Hepatocyte (in vitro differentiated cells): ENCODE measurements at places on chromosomes 7 and 10. TPM values are rescaled to one million over a fixed set of nuclear protein-coding genes. Genes with fewer than 3 reads are reported as not detected.
A peak's percentile ranks its signal among the peaks of the same experiment; 100 is the strongest.

GRCh38 chr10:88118729-88119128 lies 255.3 kb downstream of the PTEN start:
- no peaks in the 10 kb centered on the region for H3K36me3 ChIP-seq
- no peaks in the 10 kb centered on the region for H3K4me1 ChIP-seq
- H3K27me3 ChIP-seq = no peaks in the 10 kb centered on the region
- DNase-seq = no peak
- H3K4me3 ChIP-seq = no peak overlapping the region

The GOLGA7B gene
- polyA plus RNA-seq = 0.11 and 0.15 TPM in 2 replicates

GRCh38 chr10:68049289-68050078 lies 25.6 kb downstream of the HERC4 start:
- no peaks in the 10 kb centered on the region for H3K4me1 ChIP-seq
- no peak overlapping the region for H3K4me3 ChIP-seq
- DNase-seq = no peak
- H3K36me3 ChIP-seq = no peaks in the 10 kb centered on the region
- no peaks in the 10 kb centered on the region for H3K27me3 ChIP-seq

GRCh38 chr10:115937768-115938056 lies 335.3 kb downstream of the GFRA1 start:
- DNase-seq = no peak
- no peaks in the 10 kb centered on the region for H3K36me3 ChIP-seq
- H3K27ac ChIP-seq = no peak overlapping the region
- H3K4me3 ChIP-seq = no peak overlapping the region
- no peaks in the 10 kb centered on the region for H3K4me1 ChIP-seq

DNA sequence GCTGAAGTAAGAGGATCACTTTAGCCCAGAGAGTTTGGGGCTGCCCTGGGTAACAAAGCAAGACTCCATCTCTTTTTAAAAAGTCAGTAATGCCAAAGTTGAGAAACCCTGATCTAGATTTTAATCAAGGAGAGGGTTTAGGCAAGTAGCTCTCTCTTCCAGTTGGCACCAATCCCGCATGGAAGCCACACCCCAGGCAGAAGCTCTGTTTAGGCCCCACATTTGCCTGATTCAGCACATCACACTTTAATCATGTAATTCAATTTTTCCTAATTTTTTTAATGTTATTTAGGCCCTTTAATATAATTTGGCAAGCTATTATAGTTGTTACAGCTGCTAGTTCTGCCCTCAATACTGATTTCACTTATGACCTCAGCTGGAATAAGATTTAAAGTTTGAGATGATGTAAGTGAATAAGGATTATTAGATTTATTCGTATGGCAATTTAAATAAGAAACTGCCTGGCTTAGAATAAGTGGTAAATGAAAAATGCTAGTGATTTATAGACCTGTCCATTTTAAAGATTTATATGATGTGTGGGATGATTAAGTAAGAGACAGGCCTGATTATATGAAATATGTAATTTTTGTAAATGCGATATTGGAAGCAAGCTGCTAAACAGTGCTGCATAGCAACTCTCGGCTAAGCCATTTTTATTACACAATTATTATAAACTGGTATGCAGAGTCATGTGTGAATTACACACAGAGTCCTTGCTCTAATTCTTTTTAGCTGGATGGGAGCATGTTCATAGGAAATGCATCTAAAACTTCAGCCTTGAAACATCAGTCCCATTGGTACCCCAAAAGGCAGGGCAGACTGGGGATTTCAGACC lies 80.2 kb upstream of the NFE2L3 start:
- no peak for DNase-seq
- H3K4me3 ChIP-seq = no peak overlapping the region
- H3K36me3 ChIP-seq = no peaks in the 10 kb centered on the region

DNA sequence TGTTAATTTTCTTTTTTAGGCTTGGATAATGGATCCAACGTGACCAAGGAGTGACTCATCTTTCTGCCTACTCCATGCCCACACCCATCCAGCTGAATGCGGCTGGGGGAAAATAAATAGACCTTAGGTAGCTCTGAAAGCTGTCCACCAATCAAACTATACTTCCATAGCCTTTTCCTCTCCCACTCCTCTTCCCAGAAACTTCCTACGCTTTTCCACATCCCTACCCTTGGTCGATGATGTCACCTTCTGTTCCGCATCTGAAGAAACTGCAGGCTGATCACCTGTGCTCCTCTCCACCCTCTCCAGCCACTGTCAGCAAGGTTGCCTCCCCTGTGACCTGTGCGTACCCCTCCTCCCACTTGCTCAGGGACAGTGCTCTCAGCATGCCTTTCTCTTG lies 359.8 kb upstream of the KLF6 start:
- no peaks in the 10 kb centered on the region for H3K36me3 ChIP-seq
- DNase-seq = no peak
- H3K27ac ChIP-seq = no peak overlapping the region
- no peaks in the 10 kb centered on the region for H3K4me1 ChIP-seq
- H3K4me3 ChIP-seq = no peak overlapping the region

GRCh38 chr7:188174-188573 lies 4.2 kb upstream of the FAM20C start:
- no peak overlapping the region for H3K4me3 ChIP-seq
- no peaks in the 10 kb centered on the region for H3K36me3 ChIP-seq
- no peak overlapping the region for H3K27ac ChIP-seq

- no peaks in the 10 kb centered on the region for H3K27me3 ChIP-seq
- H3K27ac ChIP-seq = no peak overlapping the region
- peak; percentile 25 for DNase-seq
- H3K4me1 ChIP-seq = no peaks in the 10 kb centered on the region
- no peak overlapping the region for H3K4me3 ChIP-seq
Observed at GRCh38 chr7:115775981-115776380, 254.6 kb downstream of the TFEC start.

The POU6F2 gene
- polyA plus RNA-seq = 1.3 and 1.4 TPM in 2 replicates

DNA sequence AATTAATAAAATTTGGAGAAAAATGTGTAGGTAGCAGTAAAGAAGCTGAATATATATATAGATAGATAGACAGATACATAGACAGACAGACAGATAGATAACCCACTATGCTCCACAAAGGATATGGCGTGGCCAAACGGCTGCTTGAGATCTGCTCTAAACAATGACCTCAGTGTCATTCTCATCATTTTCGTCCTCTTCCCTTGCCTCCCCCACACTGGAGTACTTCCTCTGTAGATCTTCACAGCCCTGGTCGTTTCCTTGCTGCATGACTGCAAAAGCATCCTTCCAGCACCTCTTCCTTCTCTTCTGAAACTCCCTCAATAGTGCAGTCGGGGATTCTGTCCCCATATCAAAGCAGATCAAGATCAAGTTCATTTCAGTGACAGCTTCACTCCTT lies 35.6 kb upstream of the ATP6V0A4 start:
- H3K27me3 ChIP-seq = no peaks in the 10 kb centered on the region
- DNase-seq = no peak
- no peak overlapping the region for H3K4me3 ChIP-seq
- H3K36me3 ChIP-seq = no peaks in the 10 kb centered on the region
- no peak overlapping the region for H3K27ac ChIP-seq

DNA sequence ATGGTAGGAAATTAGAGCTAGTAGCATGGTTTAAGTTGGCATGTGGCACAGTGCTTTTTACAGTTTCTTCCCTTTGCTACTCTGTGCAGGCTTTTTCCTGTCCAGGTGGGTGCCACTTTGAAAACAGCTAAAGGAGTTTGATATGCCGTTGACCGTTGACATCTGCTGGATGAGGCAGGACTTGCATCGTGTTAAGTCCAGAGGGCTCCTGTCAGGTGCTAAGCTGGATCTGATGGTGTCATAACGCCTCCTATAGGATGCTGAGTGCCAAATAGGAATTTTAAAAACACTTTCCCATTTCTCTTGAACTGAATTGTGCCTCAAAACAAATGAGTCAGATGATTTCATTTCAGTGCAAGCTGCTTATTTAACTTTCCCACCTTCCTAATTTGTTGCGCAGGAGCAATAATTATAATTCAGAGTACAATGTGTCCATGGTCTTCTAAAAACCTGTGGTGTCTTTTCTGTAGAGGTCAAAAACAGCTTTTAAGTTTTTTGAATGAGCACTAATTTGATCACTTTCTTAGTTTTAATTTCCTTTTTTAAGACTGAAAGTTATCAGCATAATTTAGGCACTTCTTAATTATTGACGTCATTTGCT lies 178.3 kb downstream of the CDCA7L start:
- H3K27me3 ChIP-seq = peaks cover 14% of the 10 kb centered on the region
- H3K36me3 ChIP-seq = no peaks in the 10 kb centered on the region
- H3K27ac ChIP-seq = no peak overlapping the region
- DNase-seq = peak; percentile 87
- H3K4me3 ChIP-seq = no peak overlapping the region

The LBX1 gene
- polyA plus RNA-seq = 0.33 TPM in 1 of 2 replicates, not detected in the other

- DNase-seq = no peak
- no peak overlapping the region for H3K27ac ChIP-seq
- peaks cover 4% of the 10 kb centered on the region for H3K4me1 ChIP-seq
- H3K27me3 ChIP-seq = peaks cover 33% of the 10 kb centered on the region
- H3K36me3 ChIP-seq = no peaks in the 10 kb centered on the region
Observed at GRCh38 chr7:22551768-22552513, 52.0 kb upstream of the STEAP1B start.

The HOXA9 gene
- polyA plus RNA-seq = 3.5 and 4.4 TPM in 2 replicates

DNA sequence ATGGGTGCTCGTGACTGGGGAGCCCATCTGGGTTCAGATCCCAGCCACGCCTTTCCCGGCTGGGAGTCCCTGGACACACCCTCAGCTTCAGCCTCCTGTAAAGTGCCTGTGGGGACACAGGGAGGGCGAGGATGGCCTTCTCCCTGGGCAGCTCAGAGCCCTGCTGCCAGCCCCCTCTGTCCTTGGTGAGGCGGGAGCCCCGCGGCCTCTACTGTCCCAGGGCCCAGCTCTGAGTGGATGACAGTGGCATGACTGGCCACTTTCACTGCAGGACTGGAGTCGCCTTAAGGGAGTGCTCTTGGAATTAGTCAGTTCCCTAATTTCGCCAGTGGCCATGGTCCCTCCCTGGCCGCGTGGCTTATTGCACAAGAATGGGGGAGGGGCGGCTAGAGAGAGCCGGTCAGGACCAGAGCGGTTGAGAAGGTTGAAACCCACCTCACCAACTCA lies 4.6 kb downstream of the BRI3 start:
- no peaks in the 10 kb centered on the region for H3K36me3 ChIP-seq
- no peak overlapping the region for H3K4me3 ChIP-seq
- peak; percentile 57 for DNase-seq
- no peaks in the 10 kb centered on the region for H3K27me3 ChIP-seq
- H3K4me1 ChIP-seq = peaks cover 37% of the 10 kb centered on the region
- H3K27ac ChIP-seq = peak overlapping the region; percentile 95

The OPN1SW gene
- polyA plus RNA-seq = 0.80 TPM in 1 of 2 replicates, not detected in the other

The CALY gene
- polyA plus RNA-seq = 3.1 and 3.7 TPM in 2 replicates
